ENCODE measurements at places on chromosomes 6 and 20. TPM values are rescaled to one million over a fixed set of nuclear protein-coding genes. Genes with fewer than 3 reads are reported as not detected.

DNA sequence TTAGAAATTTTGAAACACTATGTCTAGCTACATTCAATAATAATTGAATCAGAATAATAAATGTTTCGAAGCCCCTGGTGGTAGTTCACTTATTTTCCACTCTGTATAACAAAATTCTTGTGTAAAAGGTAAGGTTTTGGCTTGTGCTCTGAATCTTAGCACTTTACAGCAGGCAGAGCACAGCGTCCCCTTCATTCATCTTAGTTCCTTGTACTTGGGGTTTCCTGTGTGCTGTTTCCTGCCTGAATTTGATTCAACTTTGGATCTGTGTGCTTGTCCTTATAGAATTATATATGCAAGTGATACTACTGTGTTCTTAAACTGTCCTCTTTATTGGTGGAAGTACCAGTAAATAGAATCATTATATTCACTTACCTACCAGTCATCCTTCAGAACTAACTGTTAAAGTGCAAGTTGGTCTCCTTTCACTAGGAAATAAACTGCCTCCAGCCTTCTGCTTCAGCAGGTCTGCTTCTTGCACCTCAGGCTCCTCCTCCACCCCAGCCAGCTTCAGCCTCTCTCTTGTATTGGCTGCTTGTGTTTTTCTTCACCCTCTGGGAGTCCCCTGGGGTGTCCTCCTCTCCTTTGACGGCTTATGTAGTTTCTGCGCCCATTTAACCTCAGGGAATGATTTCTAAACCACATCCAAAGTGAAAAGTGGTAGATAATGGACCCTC, 28.8 kb upstream of the TULP4 start:
- DNase-seq = no peak

DNA sequence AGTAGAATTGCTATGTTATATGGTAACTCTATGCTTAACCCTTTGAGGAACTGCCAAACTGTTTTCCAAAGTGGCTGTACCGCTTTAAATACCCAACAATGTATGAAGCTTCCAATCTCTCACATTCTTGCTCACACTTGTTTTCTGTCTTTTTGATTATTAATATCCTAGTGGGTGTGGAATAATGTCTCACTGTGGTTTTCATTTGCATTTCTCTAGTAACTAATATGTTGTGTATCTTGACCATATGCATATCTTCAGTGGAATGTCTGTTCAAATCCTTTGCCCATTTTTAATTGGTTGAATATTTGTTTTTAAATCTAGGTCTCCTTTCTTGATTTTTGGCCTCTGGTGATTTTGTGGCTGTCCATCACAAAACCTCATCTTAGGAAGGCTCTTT, 177.8 kb upstream of the PLCB4 start:
- no peak for DNase-seq

DNA sequence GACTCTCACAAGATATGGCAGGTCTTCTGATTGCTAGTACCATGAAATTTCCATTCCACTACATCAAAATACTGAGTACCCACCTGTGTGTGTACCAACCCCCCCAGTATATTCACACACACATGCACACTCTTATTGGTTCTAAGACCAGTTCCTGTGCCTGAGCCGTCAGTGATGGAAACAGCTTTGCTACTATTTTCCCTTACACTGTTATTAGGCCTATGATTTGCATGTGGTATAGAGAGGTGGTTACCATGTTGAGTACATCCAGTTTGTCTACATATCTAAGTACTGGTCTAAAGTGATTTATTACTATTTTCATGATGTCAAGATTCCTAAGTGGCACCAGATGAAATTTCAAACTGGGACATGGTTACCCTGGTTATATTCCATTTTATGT, 459.9 kb downstream of the BCKDHB start:
- no peak for DNase-seq

GRCh38 chr20:11850901-11851300, 66.8 kb upstream of the BTBD3 start:
- DNase-seq = no peak

GRCh38 chr6:43759136-43759906, 10.7 kb upstream of the VEGFA start:
- DNase-seq = no peak

DNA sequence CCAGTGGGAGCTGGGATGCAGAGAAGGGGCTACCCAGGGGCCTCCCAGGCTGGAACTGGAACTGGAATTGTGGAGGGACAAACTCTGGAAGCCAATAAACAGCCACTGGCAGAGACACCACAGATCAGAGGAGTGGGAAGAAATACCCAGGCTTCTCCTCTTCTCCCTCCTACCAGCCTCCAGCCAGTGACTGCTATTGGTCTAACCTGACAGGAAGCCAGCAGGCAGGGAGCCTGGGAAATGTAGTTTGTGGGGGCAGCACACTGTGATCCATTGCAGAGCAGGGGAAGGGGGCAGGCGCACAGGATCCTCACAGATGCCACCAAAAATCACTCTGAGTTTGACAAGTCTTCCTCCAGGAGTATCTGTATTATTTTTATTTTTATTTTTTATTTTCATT, 12.1 kb upstream of the MLN start:
- peak; percentile 37 for DNase-seq

GRCh38 chr20:4730780-4731179, 9.1 kb downstream of the PRND start:
- peak; percentile 71 for DNase-seq

- DNase-seq = no peak
Observed at GRCh38 chr6:22302838-22303237, 6.0 kb upstream of the PRL start.

DNA sequence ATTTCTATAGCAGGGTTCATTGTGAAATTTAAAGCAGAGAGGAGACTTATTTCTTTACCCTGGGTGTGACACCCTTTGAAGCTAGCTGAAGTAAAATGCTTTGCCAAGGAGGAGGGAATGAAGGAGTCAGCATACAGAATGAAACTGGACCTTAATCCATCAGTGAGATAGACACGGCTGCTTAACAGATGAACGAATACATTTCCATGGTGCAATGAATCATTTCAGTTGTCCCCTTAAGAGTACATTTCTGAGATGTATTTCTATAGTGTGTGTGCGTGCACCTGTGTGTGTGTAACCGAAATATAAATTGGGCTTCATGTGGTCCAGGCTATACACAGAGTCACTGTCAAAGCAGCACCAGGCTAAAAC, 73.8 kb upstream of the CD93 start:
- no peak for DNase-seq

DNA sequence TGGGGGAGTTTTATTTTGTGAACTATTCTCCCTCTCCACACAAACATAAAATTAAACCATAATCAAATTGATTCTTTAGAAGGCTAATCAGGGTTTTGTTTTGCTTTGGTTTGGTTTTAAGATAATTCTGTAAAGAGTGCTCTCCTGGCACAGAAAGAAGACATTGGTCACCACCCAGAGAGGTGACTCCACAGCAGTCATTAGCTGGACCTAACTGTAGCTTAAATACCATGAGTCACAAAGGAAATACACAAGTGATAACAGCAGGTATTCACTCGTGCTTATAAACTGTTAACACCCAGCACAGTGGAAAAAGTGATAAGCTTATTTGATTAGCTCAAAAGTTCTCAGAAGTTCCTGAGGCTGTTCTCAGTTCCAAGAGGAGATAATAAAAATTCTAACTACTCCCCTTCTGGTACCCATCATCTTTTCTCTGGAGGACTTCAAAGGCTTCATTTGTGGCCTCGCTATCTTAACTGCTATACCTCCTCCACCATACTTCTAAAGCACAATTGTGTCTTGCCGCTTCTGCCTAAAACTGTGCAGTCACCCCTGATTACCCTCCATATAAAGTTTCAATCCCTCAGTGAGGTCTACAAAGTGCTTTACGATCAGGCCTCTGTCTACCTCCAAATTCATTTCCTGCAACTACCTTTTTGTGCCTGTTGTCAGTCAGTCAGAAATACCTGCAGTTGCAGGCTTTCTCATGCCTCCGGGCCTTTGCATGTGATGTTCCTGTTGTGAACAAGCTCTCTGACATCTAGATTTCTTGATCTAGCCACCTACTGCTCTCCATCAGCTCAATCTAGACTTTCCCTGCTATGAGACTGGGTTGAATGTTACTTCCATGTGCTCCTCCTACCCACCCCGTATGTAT, 201.1 kb downstream of the SAMD5 start:
- no peak for DNase-seq

GRCh38 chr20:38001981-38002380, 31.3 kb downstream of the TTI1 start:
- peak; percentile 72 for DNase-seq

DNA sequence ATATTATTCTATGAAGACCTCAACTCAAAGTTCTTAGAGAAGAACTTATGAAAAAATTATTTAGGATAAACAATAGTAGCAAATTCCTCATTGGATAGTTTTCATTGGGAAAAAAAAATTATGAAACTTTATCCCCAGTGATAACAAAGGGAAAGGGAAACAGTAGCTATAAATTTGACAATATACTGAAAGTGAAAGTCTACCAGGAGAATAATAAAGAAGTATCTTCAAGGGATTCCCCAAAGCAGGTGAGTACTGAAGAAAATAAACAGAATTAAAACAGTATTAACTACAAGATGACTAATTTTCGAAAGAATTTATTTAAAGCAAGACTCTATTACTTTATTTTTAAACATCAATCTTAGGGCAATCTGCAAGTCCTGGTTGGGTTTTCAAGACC, 56.4 kb downstream of the REPS1 start:
- no peak for DNase-seq

DNA sequence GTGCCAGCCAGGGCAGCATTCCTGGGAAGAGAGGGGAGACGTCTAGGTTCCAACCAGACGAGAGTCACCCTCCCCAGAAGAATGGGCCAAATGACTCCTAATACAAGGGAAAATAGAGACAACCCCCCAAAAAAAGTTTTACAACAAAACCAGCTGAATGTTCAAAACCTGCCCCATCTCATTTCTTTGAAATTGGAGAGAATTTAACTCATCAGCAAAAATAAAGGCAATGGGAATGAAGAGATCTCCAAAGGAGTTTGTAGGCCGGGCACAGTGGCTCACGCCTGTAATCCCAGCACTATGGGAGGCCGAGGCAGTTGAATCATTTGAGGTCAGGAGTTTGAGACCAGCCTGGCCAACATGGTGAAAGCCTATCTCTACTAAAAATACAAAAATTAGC, 9.7 kb upstream of the EMILIN3 start:
- DNase-seq = no peak

DNA sequence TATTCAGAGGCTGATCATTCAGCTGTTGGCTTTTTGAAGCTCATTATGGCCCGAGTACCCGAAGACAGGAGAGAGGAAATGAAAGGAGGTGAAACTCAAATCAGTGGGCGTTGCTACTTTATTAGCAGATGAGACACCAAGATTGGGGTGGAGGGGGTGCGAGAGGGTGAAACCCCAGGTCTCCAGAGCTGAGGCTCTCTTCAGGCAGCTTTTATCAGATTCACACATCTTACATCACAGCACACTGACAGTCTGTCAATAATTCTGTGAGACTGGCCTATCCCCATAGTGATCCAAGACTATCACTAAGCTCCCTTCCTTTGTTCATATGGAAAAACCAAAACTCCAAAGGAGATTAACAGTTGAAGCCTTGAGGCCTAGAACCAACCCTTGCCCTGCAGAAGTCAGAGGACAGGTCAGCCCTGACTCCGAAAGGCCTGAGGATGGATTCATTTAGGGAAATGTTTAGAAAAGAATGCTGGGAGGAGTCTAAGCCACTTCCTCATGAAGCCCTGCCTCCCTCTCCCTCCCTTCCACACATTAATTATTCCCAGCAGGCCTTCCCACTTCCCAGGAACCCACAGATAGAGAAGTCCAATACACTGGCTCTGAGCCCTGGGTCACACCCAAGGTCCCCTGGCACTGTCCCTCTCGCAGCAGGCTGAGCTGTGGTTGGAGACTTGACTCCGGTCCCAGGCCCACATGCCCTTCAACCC, 23.2 kb downstream of the TRERF1 start:
- DNase-seq = no peak

- no peak for DNase-seq
Observed at GRCh38 chr6:25217302-25217701, 61.9 kb upstream of the CARMIL1 start.

- no peak for DNase-seq
Observed at GRCh38 chr6:106849120-106849519, 125.4 kb downstream of the CD24 start.

- no peak for DNase-seq
Observed at GRCh38 chr20:40805592-40805991, 116.6 kb upstream of the MAFB start.

DNA sequence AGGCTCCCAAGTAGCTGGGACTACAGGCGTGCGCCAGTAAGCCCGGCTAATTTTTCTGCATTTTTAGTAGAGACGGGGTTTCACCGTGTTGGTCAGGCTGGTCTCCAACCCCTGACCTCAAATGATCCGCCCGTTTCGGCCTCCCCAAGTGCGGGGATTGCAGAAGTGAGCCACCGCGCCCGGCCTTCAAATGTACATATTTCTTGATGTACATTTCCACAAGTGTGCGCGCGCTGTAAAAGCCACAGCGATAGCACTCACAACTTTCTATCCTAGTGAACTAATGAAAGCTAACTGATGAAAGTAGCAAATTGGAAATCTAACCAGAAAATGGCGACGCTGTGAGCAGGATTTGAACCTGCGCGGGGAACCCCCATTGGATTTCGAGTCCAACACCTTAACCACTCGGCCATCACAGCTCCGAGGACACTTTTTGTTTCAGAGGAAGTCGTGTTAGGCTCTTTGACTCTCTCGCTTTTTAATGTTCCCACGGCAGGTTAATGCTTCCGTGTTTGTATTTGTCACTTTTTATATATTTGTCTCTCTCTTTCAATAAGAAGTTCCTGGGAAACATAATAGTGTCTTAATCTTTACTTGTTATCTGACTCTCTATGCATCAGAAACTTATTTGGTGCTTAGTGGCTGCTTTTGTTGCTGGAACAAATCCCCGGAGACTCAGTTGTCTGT, 199.4 kb upstream of the ZNF184 start:
- no peak for DNase-seq

DNA sequence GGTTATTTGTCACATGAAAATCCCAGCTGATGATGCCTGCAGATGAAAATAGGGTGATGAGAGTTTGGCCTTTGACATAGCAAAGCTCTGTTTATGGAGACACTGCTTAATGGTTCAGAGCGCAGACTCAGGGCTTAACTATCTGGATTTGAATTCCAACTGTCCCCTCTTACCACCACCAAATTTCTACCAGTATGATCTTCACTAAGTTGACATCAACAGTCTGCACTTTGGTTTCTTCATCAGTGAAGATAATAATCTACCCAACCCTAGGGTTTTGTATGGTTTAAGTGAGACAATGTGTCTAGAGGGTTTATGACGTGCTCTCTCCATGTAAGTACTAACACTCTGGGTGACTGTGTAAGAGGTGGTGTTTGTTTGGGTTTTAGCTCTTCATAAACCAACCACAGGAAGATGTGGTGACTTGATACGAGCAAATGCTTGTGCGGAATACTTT, 151.4 kb upstream of the TNFAIP3 start:
- no peak for DNase-seq

DNA sequence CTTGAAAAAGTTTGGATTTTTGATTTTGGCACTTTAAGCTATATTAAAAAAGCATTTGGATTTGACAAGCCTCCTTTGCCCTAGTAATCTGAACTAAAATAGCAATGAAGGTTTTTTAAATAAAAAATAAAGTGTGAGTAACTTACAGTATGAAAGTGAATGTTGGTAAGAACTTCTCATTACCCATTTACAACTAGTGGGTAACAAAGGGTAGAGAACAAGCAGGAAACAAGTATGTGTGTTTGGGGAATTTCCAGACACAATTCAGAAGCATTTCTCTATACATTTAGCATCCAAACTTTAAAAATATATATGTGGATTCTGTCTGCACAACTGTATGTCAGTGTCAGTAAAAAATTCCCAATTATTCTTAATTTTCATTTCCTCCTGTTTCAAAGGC, 2.9 kb downstream of the TMEM30A start:
- peak; percentile 45 for DNase-seq

Gene FOXA2
- not detected for total RNA-seq

Gene MMP24
- 0.13 TPM for total RNA-seq

Gene SLC22A3
- total RNA-seq = not detected

Gene ABT1
- total RNA-seq = 20.2 TPM

Gene JPH2
- 0.13 TPM for total RNA-seq

Gene OLIG3
- total RNA-seq = not detected

Measured in dermis microvascular lymphatic vessel endothelial cell (primary cell).